ENCODE measurements at places on chromosomes 3 and 15. TPM values are rescaled to one million over a fixed set of nuclear protein-coding genes. Genes with fewer than 3 reads are reported as not detected.

DNA sequence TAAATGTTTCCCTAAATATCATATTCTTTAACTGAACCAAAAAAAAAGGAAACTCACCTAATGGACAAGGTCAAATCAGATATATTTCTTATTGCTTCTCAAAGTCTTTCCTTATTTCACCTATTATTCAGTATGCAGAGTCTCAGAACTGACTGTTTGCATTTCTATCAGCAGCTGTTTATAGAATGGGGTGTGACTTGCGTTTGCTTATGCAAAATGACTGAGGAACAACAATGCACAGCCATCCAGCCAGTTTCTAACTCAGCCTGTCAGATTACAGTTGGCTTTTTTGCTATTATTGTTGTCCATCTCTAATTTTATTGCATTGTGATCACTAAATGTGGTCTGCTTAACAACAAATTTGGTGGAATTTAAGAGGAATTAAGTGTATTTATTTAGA, 40.7 kb downstream of the RAB27A start:
- no peaks in the 10 kb centered on the region for H3K27me3 ChIP-seq
- H3K4me3 ChIP-seq = no peak overlapping the region
- no peak for DNase-seq
- peaks cover 52% of the 10 kb centered on the region for H3K4me1 ChIP-seq
- H3K27ac ChIP-seq = no peak overlapping the region

TJP1 gene
- not detected for total RNA-seq

DNA sequence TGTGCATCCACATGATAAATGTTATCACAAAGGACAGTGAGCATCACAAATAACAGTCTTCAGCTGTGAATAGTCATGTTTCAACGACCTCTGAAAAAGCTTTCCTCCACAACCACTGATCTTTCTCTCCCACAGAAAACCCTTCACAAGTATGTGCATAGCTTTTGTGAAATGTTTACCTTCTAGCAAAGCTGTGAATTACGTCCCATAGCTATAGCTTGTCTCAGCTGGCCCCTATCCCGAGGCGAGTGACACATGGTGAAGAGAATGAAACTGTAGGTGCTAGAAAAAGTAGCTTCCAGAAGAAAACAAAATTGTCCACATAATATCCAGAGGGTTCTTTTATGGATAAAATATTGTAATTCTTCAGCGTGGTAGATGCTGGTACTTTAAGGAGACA, 182.0 kb downstream of the FGF12 start:
- H3K4me3 ChIP-seq = no peak overlapping the region
- no peaks in the 10 kb centered on the region for H3K36me3 ChIP-seq
- no peaks in the 10 kb centered on the region for H3K4me1 ChIP-seq
- no peak overlapping the region for H3K27ac ChIP-seq
- no peaks in the 10 kb centered on the region for H3K27me3 ChIP-seq

DNA sequence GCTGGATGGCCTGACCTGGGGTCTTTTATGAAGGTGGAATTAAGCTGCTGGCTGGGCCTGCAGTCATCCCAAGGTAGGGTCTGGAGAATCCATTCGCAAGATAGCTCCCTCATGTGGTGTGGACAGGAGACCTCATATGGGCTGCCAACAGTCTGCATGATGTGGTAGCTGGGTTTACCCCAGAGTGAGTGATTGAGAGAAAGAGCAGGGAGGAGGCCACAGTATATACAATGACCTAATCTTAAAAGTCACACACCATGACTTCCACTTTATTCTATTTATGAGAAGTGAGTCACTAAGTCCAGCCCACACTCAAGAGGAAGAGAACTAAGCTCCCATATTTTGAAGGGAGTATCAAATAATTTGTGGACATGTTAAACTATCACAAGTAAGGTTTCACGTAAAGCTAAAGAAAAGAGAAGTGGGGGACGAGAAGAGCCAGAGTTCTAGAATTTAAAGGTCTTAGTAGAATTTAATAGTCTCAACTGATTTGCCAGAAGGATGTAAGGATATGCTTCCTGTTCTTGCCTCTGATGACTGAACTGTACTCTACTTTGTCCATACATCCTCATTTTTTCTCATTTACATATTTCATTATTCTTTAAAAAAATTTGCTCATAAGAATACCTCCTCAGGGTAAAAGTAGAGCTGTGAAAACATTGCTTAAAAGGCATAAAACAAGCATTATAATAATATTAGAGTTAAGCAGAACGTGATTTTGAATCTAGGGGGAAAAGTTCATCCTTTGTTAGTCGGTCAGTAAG, 184.4 kb downstream of the PEX5L start:
- no peaks in the 10 kb centered on the region for H3K4me1 ChIP-seq
- no peak overlapping the region for H3K27ac ChIP-seq
- peaks cover 4% of the 10 kb centered on the region for H3K27me3 ChIP-seq
- H3K36me3 ChIP-seq = no peaks in the 10 kb centered on the region

CFAP161 gene
- not detected for total RNA-seq

Data from activated naive CD8-positive, alpha-beta T cell treated with anti-CD3 and anti-CD28 coated beads, Interleukin-2, amount 10 ng/mL, durations not matched to agents 7 days and 5 days (primary cell).